ENCODE measurements at places on chromosomes 5 and 9.

GRCh38 chr9:106745457-106745856, 117.5 kb upstream of the ZNF462 start:
- DNase-seq: no peak

DNA sequence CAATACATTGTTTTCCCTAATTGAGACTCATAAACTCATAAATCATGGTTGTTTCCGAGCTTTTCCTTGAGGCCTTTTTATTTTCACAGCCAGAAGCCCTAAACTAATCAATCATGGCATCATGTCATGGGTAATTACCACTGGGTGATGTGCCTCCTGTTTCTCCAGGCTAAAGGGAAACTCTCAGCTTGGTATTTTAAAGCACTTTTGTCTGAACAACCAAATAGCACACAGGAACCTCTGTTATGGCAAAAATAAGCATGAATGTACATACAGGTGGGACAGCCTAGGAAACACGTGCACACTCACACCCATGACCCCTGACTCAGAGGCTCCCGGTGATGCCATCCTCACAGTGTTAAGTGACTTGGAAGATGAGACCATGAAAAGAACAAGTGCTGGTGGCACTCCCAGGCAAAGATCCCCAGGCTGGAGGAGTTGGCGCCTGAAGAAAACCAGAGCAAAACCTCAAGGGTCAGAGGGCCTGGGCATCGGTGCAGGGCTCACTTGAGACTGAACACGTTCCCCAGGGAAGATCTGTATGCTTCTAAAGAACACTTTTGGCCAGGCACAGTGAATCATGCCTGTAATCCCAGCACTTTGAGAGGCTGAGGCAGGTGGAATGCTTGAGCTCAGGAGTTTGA, 154.3 kb downstream of the ROR2 start:
- DNase-seq: no peak

DNA sequence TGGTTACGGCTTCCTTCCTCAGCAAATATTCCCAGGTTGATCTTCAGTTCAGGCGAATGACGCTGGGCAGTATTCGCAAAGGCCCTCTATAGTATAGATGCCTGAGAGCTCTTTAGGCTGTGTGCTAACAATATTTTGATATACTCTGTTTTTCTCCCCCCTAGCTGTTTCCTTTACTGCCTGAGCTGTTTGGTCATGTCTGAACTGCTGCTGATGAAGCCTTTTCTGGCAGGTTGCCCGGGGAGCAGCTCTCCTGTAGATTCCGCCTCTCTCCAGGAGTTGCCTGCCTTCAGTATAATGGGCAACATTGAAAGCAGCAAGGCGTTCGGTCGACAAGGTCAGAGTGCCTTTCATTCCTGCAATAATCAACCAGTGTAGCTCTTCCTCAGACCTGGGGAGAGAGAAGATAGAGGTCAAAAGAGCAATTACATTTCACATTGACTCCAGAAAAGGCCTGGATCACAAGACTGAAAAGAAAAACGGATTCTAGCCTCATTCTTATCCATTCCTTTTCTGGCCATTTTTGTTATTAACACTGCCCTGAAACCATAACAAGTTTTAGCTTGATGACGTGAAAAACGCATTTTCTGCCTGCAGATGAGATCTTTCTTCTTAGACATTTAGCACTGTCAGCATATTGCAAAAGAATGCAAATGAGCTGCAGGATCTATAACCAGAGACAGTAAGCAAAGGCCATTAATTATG, 60.1 kb upstream of the ZNF608 start:
- no peak for DNase-seq

DNA sequence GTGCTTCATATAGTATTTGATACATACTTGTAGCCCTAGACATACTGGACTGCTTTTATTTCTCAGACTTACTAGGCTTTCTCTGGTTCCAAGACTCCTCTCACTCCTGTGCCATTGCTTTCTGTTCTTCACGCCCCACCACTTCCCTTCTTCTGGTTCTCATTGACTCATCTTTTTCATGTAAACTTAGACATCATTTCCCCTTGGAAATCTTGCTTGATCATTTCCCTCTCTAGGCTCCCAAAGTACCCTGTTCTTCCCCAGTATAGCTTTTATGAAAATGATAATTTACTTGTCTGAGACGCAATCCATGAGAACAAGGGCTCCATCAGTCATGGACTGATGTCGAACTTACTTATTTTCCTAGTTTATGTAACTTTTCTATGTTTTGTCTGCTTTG, 83.5 kb downstream of the TLR4 start:
- no peak for DNase-seq

DNA sequence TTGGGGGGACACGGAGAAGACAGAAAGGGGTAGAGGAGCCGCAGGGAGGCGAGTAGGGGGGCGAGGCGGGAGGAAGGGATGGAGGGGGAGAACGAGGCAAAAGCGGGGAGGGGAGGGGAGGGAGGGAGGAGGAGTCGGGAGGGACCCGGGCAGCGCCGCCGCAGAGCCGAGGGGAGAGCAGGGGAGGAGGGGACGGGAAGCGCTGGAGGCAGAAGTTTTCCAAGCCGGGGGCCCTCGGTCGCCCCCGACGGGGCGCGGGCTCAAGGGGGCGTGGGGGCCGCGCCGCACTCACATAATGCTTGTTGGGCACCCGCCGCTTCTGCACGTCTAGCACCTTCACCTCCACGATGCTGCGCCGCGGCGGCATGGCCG, 353 bp downstream of the SH3PXD2B start:
- no peak for DNase-seq

GRCh38 chr9:6907772-6908381, 150.1 kb downstream of the KDM4C start:
- DNase-seq: no peak

GRCh38 chr9:87383344-87384150, 114.1 kb upstream of the DAPK1 start:
- DNase-seq: no peak
